ENCODE measurements at places on chromosomes 7 and 10.
A peak's percentile ranks its signal among the peaks of the same experiment; 100 is the strongest.

DNA sequence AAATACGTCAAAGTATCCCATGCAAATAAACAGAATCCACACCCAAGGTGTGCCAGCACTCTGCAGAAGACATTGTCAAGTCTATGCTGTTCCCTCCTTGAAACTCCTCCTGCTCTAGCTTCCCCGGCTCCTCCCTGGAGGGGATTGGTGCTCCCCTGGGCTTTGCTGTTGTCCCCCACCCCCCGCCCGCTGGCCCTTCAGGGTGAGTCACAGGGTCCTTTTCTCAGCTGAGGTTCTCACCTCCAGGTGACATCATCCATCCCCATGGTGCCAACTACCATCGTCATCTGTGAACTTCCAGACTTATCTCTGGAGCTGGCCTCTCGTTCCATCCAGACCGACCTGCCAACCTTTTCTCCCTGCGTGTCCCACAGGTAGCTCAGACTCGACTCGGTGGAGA is 77.0 kb downstream of the ITIH5 start:
- no peak for DNase-seq

DNA sequence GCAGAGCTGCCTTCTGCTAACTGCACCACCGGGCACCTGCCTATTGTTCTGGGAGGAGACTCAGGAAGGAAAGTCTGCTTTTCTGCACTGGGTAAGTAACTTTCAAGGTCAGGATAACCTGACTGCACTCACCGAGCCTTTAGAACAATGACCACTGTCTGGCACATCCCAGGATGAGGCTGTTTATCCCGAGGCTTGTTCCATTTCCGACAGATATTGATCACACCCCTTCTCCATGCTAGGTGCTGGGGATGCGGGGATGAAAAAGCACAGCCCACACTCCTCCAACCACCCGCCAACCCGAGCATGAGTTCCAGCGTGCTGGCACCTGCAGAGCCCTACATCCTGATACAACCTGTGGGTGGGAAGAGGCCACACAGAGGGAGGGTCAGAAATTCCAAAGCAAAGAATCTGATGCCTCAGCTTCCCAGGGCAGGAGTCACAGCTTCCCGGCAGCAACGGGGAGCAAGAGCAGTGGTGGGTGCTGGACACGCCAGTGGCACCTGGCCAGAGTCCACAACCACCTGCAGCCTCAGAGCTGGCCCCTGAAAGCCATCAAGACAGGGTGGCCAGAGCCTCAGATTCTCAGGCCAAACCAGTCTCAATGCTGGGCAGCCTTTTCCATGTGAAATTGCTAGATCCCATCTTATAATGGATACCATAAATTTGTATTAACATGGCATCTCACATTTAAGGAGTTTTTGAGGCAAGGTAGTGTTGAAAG is 34.9 kb upstream of the CNPY1 start:
- no peak for DNase-seq

- no peak for DNase-seq
Observed at GRCh38 chr10:10623958-10624566, 393.6 kb upstream of the CELF2 start.

DNA sequence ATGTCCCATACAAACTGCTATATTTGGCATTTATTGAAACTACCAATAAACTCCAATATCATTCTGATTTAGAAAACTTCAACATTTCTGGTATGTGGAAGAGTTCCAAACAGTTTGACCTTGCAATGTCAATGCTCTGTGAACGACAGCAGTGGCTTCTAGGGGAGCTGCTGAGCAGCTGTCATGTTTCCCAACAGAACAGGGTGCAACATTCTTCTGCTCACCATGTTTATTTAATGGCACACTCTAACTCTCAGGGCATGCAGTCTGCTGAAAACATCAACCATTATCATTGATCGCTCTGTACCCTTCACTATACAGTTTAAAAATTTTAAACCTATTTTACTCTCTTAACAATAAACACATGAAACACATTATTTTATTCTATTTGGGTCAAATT is 25.9 kb downstream of the LMOD2 start:
- DNase-seq: peak; percentile 13

DNA sequence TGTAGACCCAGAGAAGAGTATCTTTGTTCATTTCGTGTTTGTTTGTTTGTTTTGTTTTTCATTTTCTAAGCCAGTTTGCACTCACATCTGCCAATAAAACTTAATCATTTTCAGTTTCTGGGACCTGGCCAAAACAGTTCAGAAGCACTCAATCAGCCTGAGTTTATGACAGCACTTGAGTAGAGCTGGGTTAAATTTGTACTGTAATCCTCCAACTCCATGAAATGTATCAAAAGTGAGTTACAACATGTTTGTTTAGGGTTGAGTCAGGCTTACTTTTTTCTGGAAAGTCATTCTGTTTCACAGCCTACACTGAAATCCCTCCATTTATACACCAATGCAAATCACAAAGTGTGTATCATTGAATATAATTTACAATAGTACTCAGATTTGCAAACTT is 91.9 kb downstream of the ZWINT start:
- no peak for DNase-seq

- DNase-seq: peak; percentile 1
Observed at GRCh38 chr10:102870221-102870620, 951 bp downstream of the AS3MT start.

DNA sequence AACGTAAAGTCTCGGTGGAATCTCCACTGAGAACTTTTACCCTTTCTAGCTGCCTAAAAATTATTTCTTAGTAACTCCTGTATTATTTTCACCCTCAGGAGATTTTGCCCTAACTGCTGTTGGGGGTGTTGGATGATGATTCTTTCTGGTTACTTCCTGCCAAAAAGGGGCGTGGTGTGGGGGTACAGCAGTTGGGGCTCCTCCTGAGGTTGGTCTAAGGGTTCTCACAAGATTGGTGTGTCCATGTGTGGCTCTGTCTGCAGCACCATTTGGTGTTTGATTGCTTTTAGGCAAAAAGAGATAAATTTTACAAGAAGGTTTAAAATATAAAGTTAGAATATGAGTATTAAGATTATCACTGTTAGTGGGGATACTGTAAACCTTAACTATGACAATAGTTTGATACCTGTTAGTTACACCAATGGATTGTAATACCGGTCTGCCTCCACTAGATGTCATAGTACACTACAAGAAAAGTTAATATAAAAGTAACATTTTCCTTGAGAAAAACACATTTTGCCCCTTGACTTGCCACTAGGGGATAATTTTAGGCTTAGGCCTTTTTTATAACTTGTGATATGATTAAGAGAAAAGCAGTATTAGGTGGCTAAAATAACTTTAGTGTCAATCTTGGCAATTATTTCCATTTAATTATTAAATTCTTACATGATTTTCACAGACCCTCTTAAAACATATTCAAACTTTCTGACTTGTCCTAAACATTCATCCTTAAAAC is 928.7 kb downstream of the IPMK start:
- peak; percentile 42 for DNase-seq

GRCh38 chr7:14137676-14138075 is 148.2 kb upstream of the ETV1 start:
- DNase-seq: no peak

Data from brain (organoid and tissue), 16 donors.